Psoas muscle (tissue), 8 donors: ENCODE measurements at places on chromosomes 2 and 18. TPM values are rescaled to one million over a fixed set of nuclear protein-coding genes. Genes with fewer than 3 reads are reported as not detected.

The AOX1 gene
- 10.3 TPM for total RNA-seq

- H3K36me3 ChIP-seq: no peaks in the 10 kb centered on the region
- H3K4me1 ChIP-seq: no peaks in the 10 kb centered on the region
- H3K27me3 ChIP-seq: no peaks in the 10 kb centered on the region
- no peak overlapping the region for H3K4me3 ChIP-seq
- no peak overlapping the region for H3K27ac ChIP-seq
Observed at GRCh38 chr2:45102579-45103117, 93.4 kb upstream of the SIX2 start.

GRCh38 chr2:119180892-119181291 lies 22.3 kb upstream of the C1QL2 start:
- no peaks in the 10 kb centered on the region for H3K27me3 ChIP-seq
- no peaks in the 10 kb centered on the region for H3K4me1 ChIP-seq
- H3K27ac ChIP-seq: no peak overlapping the region
- no peak overlapping the region for H3K4me3 ChIP-seq
- H3K36me3 ChIP-seq: no peaks in the 10 kb centered on the region

DNA sequence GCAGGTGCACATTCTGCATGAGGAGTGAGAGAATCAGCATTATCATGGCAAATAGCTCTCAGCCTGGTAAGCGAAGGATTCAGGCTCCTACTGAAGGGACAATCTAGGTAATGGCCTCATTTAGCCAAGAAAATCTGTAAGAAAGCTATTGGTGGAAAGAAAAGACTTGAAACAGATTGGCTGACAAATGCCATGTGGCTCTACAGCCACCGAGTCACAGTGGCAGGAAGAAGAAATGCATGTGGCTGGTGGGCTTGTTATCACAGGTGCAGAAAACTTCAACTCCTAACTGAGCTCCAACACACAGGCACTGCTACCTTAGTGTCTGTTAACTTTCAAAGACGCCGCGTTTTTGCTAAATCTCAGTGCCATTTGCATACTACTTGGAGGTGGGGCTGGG lies 60.6 kb upstream of the REV1 start:
- no peak overlapping the region for H3K4me3 ChIP-seq
- H3K27me3 ChIP-seq: no peaks in the 10 kb centered on the region
- no peak overlapping the region for H3K27ac ChIP-seq
- no peaks in the 10 kb centered on the region for H3K36me3 ChIP-seq
- DNase-seq: no peak

- no peak overlapping the region for H3K4me3 ChIP-seq
- H3K27ac ChIP-seq: no peak overlapping the region
- H3K4me1 ChIP-seq: peaks cover 7% of the 10 kb centered on the region
- no peak for DNase-seq
- no peaks in the 10 kb centered on the region for H3K27me3 ChIP-seq
Observed at GRCh38 chr2:209681201-209681735, 90.4 kb upstream of the UNC80 start.

The GCG gene
- not detected for total RNA-seq

The DSC2 gene
- total RNA-seq: 1.3 TPM

- DNase-seq: no peak
- no peaks in the 10 kb centered on the region for H3K4me1 ChIP-seq
- H3K36me3 ChIP-seq: no peaks in the 10 kb centered on the region
- H3K4me3 ChIP-seq: no peak overlapping the region
Observed at GRCh38 chr2:100470898-100471514, 724 bp downstream of the NMS start.

DNA sequence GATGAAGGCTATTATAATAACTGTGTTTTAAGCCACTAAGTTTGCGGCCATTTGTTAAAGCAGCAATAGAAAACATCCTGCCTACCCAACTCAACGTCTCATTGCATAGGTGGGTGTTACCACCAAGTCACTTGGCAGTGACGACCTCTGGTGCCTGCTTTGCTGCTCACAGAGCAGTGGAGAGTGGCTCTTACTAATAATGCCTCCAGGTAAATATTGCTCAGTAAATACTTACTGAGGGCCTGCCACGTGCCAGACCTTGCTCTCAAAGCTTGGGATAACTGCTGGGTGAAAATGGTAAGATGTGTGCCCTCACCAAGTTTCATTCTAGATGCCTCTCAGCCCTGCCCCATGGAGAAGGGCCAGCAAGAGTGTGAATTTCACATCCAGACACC lies 27.7 kb downstream of the ITGA6 start:
- H3K36me3 ChIP-seq: no peaks in the 10 kb centered on the region
- peaks cover 16% of the 10 kb centered on the region for H3K4me1 ChIP-seq
- H3K27me3 ChIP-seq: no peaks in the 10 kb centered on the region
- H3K27ac ChIP-seq: no peak overlapping the region
- H3K4me3 ChIP-seq: no peak overlapping the region
- DNase-seq: no peak
